Body of pancreas (tissue), 4 donors: ENCODE measurements at places on chromosomes 12 and 14. TPM values are rescaled to one million over a fixed set of nuclear protein-coding genes. Genes with fewer than 3 reads are reported as not detected.
A peak's percentile ranks its signal among the peaks of the same experiment; 100 is the strongest.

DNA sequence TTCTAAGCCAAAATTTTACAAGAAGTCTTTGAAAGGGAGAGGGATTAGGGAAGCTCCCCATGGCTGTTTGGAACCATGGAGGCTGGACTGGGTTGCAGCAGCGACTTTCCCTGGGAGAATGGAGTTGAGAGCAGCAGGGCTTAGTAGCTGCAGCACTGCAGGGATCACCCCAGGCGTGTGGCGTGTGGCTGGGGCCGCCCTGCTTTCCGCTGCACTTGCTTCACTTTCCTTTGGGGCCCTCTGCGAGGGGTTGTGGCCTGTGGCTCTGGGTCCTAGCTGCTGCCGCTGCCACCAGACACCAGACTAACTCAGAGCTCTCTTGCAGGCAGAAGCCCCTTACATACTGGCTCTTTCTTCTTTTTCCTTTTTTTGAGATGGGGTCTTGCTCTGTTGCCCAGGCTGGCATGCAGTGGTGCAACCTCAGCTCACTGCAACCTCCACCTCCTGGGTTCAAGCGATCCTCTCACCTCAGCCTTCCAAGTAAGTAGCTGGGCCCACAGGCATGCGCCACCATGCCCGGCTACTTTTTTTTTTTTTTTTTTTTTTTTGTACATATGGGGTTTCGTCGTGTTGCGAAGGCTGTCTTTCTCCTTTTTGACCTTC, 25.4 kb downstream of the CCDC62 start:
- DNase-seq = no peak
- H3K4me1 ChIP-seq = peaks cover 27% of the 10 kb centered on the region
- H3K27ac ChIP-seq = no peak overlapping the region
- no peaks in the 10 kb centered on the region for H3K36me3 ChIP-seq

DNA sequence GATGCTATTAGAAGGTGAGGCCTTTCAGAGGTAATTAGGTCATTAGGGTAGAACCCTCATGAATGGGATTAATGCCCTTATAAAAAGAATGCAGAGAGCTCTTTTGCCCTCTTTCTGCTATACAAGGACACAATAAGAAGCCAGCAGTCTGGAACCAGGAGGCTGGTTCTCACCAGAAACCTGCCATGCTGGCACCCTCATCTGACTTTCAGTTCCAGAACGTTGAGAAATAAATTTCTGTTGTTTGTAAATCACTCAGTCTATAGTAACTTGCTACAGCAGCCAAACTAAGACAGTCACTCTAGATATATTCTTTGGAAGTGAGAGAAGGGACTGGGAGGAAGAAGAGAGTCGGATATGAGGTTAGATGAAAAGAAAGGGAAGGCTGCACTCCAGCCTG, 125.0 kb upstream of the MYF6 start:
- DNase-seq = no peak
- no peaks in the 10 kb centered on the region for H3K36me3 ChIP-seq
- no peak overlapping the region for H3K27ac ChIP-seq
- H3K27me3 ChIP-seq = no peaks in the 10 kb centered on the region
- no peaks in the 10 kb centered on the region for H3K4me1 ChIP-seq

DNA sequence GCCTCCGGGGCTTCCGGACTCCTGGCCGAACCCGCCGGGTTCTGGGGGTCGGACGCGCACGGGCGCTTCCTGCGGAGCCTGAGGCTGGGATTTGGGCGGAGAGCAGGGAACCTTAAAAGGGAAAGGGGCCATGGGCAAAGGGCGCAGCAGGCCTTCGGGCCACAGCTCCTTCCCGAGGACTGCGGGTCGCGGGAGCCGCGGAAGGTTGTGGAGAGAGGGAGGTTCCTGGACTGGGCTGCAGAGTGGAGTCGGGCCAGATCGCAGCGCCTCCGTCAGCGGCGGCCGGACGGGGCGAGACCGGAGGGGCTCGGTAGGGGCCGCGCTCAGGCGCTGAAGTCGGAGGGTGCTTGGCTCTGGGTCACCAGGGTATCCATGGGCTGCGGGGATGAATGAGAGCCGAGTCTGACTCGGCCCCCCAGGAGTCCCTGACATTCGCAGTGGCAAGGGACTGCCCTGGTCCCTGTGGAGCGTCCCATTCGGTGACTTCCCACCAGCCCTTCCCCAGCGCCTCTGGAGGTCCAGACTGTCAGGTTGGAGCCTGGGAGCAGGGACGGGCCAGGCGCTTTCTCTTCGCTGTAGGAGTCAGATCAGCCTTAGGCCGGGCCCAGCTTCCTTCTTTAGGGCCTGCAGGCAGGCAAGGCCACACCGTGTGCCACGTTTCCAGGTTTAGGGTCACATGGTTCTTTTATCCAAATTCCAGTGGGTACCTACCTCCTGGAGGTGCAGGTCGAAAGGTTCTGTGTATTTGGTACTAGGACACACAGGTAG, 938 bp upstream of the SLC25A29 start:
- H3K27me3 ChIP-seq = no peaks in the 10 kb centered on the region
- peak overlapping the region; percentile 63 for H3K4me3 ChIP-seq
- peak overlapping the region; percentile 82 for H3K27ac ChIP-seq
- DNase-seq = no peak
- no peaks in the 10 kb centered on the region for H3K36me3 ChIP-seq

The PCED1B gene
- total RNA-seq = 14.2 TPM

The GPR84 gene
- total RNA-seq = not detected

GRCh38 chr12:124248941-124249825, 45.7 kb upstream of the RFLNA start:
- no peaks in the 10 kb centered on the region for H3K36me3 ChIP-seq
- DNase-seq = no peak
- H3K4me1 ChIP-seq = no peaks in the 10 kb centered on the region
- H3K4me3 ChIP-seq = no peak overlapping the region

GRCh38 chr14:66076176-66076575, 410.0 kb upstream of the CCDC196 start:
- H3K4me1 ChIP-seq = no peaks in the 10 kb centered on the region
- H3K36me3 ChIP-seq = no peaks in the 10 kb centered on the region
- no peak overlapping the region for H3K4me3 ChIP-seq
- H3K27me3 ChIP-seq = no peaks in the 10 kb centered on the region
- no peak overlapping the region for H3K27ac ChIP-seq
- DNase-seq = no peak

- DNase-seq = no peak
- no peaks in the 10 kb centered on the region for H3K27me3 ChIP-seq
- no peak overlapping the region for H3K4me3 ChIP-seq
- no peaks in the 10 kb centered on the region for H3K4me1 ChIP-seq
Measured at GRCh38 chr14:85380881-85381280, 149.1 kb upstream of the FLRT2 start.

- H3K4me1 ChIP-seq = no peaks in the 10 kb centered on the region
- H3K27ac ChIP-seq = no peak overlapping the region
- no peaks in the 10 kb centered on the region for H3K27me3 ChIP-seq
- no peak overlapping the region for H3K4me3 ChIP-seq
- no peak for DNase-seq
Measured at GRCh38 chr14:86613126-86613525, 1083.2 kb downstream of the FLRT2 start.

The SIX1 gene
- total RNA-seq = 0.33 TPM

- no peak overlapping the region for H3K27ac ChIP-seq
- H3K4me1 ChIP-seq = no peaks in the 10 kb centered on the region
- no peak for DNase-seq
- H3K4me3 ChIP-seq = no peak overlapping the region
- H3K36me3 ChIP-seq = peaks cover 8% of the 10 kb centered on the region
Measured at GRCh38 chr12:105048315-105048714, 35.9 kb downstream of the ALDH1L2 start.

The CTSG gene
- total RNA-seq = not detected

The CYP27B1 gene
- 3.6 TPM for total RNA-seq

The HOXC11 gene
- total RNA-seq = not detected

The KLHL28 gene
- 8.0 TPM for total RNA-seq

The GNB3 gene
- 0.33 TPM for total RNA-seq

GRCh38 chr12:128258866-128259555, 8.0 kb upstream of the TMEM132C start:
- no peaks in the 10 kb centered on the region for H3K4me1 ChIP-seq
- no peak overlapping the region for H3K27ac ChIP-seq
- no peaks in the 10 kb centered on the region for H3K36me3 ChIP-seq

- no peaks in the 10 kb centered on the region for H3K4me1 ChIP-seq
- H3K27ac ChIP-seq = no peak overlapping the region
- H3K36me3 ChIP-seq = no peaks in the 10 kb centered on the region
- no peak overlapping the region for H3K4me3 ChIP-seq
- no peaks in the 10 kb centered on the region for H3K27me3 ChIP-seq
Measured at GRCh38 chr14:33271891-33272290, 333.2 kb downstream of the NPAS3 start.

GRCh38 chr12:56087220-56087619, 7.3 kb downstream of the ERBB3 start:
- no peaks in the 10 kb centered on the region for H3K27me3 ChIP-seq
- no peak overlapping the region for H3K4me3 ChIP-seq
- H3K36me3 ChIP-seq = peaks cover 18% of the 10 kb centered on the region

DNA sequence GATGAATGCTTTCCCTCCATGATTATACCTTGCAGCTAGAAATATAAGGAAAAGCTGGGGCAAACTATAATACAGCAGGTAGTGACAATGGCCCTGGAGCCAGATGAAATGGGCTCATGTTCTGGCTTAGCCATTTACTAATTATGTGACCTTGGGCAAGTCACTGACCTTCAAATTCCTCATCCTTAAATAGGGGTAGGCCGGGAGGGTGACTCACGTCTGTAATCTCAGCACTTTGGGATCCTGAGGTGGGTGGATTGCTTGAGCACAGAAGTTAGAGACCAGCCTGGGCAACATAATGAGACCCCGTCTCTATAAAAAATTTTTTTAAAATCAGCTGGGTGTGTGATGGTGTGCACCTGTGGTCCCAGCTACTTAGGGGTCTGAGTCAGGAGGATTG, 155.4 kb downstream of the C12orf75 start:
- H3K36me3 ChIP-seq = no peaks in the 10 kb centered on the region

GRCh38 chr12:93287149-93287548, 90.6 kb upstream of the NUDT4 start:
- no peaks in the 10 kb centered on the region for H3K36me3 ChIP-seq
- H3K27ac ChIP-seq = no peak overlapping the region
- H3K27me3 ChIP-seq = no peaks in the 10 kb centered on the region
- no peaks in the 10 kb centered on the region for H3K4me1 ChIP-seq
- DNase-seq = no peak

The POTEG gene
- total RNA-seq = not detected

The ASB2 gene
- total RNA-seq = 7.0 TPM

The NTN4 gene
- total RNA-seq = 47.7 TPM

DNA sequence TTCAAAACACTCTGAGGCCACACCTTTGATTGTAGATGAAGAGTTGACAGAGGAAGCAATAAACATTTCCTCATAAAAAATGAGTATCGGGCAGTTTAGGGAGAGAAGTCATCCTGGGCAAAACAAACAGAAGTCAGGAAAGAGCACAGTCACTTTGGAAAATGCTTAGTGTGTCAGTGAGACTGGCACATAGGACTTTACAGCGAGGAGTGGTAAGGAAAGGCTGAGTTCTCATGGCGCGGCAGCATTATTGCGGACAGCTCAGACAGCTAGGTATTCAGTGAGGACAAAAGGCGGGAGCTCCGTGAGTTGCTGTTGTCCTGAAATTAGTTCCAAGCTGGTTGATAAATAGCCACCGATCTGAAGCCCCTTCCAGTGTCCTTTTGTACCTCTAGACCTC, 229.9 kb downstream of the SNAPC1 start:
- H3K4me1 ChIP-seq = no peaks in the 10 kb centered on the region
- no peak overlapping the region for H3K4me3 ChIP-seq
- no peaks in the 10 kb centered on the region for H3K27me3 ChIP-seq
- H3K27ac ChIP-seq = no peak overlapping the region
- no peaks in the 10 kb centered on the region for H3K36me3 ChIP-seq
- DNase-seq = no peak

The EVL gene
- total RNA-seq = 57.7 TPM

The AICDA gene
- not detected for total RNA-seq

DNA sequence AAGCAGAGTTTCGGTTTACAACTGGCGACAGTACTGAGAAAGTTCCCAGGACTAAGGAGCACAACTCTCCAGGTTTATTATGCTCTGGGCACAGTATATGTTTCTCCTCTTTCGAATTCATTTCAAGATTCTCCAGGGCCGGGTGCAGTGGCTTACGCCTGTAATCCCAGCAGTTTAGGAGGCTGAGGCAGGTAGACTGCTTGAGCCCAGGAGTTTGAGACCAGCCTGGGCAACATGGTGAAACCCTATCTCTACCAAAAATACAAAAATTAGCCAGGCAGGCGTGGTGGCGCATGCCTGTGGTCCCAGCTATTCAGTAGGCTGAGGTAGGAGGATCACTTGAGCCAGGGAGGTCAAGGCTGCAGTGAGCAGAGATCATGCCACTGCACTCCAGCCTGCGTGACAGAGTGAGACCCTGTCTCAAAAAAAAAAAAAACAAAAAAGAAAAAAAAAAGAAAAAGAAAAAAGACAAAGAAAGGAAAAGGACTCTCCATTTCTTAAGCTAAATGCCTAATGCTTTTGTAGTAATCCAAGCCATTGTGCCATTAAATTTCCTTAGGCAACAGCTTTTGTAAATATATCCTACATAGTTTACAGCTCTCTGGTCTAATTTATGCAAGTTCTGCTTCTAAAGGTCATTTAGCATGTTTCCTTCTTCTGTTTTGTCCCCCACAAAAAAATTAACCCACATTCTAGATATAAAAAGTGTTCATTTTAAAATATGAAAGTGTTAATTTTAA, 34.8 kb downstream of the ATL1 start:
- H3K4me3 ChIP-seq = no peak overlapping the region
- no peak for DNase-seq
- H3K27me3 ChIP-seq = no peaks in the 10 kb centered on the region
